Activated CD8-positive, alpha-beta T cell treated with anti-CD3 and anti-CD28 coated beads, Interleukin-2, amount 10 ng/mL, durations not matched to agents 7 days and 5 days (primary cell): ENCODE measurements at places on chromosomes 1 and 21.

DNA sequence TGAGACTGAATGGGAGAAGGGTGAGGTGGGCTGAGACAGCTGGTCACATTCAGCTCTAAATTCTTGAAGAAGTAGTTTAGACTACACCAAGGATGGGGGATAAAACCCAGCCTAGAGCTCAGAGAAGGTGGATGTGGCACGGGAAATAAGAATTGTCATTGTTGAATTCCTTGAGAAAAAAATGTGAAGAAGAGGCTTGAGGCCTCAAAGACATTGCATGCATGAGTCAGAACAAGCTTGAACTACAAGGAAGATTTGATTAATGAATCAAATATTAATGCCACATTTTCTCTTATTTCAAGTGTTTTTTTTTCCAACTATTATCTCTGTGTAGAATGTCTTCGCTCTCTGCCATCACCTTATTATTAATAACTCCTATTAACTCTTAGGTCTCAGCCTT is 58.9 kb downstream of the MAP3K7CL start:
- DNase-seq = no peak

- DNase-seq = no peak
Measured at GRCh38 chr1:248840946-248841345, 2.9 kb downstream of the ZNF672 start.

DNA sequence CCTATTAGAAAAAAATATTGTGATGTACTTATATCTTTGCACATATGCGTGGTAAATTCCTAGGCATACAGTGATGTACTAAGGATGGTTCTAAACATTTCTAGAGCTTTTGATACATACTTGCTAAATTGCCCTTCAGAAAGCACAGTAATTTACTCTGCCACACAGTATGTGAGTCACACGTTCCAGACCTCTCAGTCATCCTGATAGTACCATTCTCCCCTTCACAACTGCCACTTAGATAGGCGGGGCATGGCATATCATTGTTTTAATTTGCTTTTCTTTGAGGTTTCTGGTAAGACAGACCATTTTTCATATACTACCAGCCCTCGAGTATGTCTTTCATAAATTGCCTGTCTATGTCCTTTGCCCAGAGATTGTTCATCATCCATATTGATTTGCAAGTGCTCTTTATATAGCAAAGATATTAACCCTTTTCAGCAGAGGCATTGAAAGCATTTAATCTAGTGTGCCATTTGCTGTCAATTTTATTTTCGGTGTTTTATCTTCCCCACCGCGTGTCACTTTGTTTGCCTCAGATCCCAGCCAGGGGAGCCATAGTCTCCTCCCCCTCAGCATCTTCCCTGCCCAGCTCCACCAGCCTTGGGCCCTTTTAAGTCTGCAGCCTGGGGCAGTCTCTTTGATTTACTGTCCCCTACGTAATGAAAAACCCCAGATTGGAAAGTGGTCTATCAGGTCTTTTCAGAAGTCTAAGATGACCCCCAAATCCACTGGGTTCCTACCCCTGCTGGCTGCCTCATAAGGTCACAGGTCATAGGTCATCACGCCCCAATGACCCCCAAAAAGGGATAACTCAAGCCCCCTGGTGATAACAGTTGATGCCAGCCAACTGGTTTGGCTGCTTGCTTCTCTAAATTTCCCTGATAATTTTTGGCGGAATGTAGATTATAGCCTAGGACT is 11.8 kb upstream of the PAX7 start:
- DNase-seq = no peak

- no peak for DNase-seq
Measured at GRCh38 chr1:15258833-15259621, 12.0 kb downstream of the FHAD1 start.

DNA sequence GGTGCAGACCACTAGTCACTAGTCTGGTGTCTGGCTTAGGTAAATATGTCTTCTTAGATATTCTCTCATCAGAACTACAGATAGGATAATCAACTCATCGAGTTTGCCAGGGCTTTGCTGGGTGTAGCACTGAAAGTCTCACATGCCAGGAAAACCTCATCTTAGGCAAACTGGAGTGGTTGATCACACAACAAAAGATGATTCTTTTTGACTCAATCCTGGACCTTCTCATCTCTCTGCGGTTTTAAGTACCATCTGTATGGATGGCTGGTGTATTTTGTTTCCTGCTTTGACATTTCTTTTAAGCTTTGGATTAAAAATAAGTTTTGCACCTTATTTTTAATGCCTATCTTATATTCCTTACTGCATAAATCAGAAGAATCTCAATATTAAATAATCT is 11.3 kb downstream of the GBP2 start:
- no peak for DNase-seq

DNA sequence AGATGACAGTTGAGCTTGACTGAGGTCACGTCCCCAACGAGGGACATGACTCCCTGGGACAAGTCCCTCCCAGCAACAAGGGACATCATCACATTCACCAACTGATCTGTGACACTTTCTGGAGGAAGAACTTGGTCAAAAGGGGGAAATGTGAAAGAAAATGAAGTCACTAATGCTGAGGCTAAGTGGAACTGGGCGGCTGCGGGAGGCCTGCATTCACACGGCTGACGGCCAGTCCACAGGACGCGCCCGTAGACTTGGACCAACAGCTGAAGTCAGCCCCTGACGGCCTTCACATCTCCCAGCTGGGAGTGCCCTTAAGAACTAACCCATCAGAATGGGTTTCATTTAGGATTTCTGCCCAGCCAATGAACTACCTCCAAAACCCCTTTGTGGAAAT is 26.6 kb downstream of the POFUT2 start:
- DNase-seq = no peak

GRCh38 chr1:18410407-18410806 is 70.3 kb upstream of the KLHDC7A start:
- DNase-seq = no peak
